ENCODE measurements at places on chromosomes 4 and X. TPM values are rescaled to one million over a fixed set of nuclear protein-coding genes. Genes with fewer than 3 reads are reported as not detected.

DNA sequence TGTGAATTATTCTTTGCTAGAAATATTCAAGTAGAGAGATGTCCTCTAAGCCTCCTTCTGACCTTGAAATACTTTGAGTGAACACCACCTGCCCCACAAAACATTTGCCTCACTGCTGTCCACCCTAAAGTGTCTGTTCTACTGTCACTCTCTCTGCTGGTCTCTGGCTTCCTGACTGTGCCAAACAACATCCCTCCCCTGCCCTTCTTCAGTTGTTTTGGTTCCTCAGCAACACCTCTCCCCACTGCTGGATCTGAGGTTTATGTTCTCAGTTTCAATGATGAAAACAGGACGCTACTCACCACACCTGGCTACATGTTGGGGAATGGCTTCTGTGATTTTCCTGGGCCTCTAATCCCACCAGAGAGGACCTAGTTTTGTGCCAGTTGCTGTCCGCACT, 456.9 kb downstream of the BCOR start:
- H3K27me3 ChIP-seq: peaks cover 27% of the 10 kb centered on the region
- H3K4me3 ChIP-seq: no peak overlapping the region
- DNase-seq: no peak

GRCh38 chr4:17033025-17033767, 134.8 kb upstream of the LDB2 start:
- no peak overlapping the region for H3K4me3 ChIP-seq
- no peak overlapping the region for H3K27ac ChIP-seq
- no peaks in the 10 kb centered on the region for H3K36me3 ChIP-seq
- H3K4me1 ChIP-seq: peaks cover 9% of the 10 kb centered on the region
- peaks cover 13% of the 10 kb centered on the region for H3K27me3 ChIP-seq

- no peak overlapping the region for H3K27ac ChIP-seq
- 0 out of 2 replicates have a peak, but pooled peaks cover 3% of the 10 kb centered on the region for H3K27me3 ChIP-seq
- no peaks in the 10 kb centered on the region for H3K4me1 ChIP-seq
- peak overlapping the region; percentile 72 for H3K4me3 ChIP-seq
- peak; percentile 80 for DNase-seq
Measured at GRCh38 chr4:72701987-72702819, 133.2 kb upstream of the ADAMTS3 start.

- peak overlapping the region; percentile 25 for H3K27ac ChIP-seq
- H3K4me3 ChIP-seq: no peak overlapping the region
- no peaks in the 10 kb centered on the region for H3K27me3 ChIP-seq
- peaks cover 26% of the 10 kb centered on the region for H3K4me1 ChIP-seq
- no peak for DNase-seq
Measured at GRCh38 chr4:139740121-139740520, 74.5 kb downstream of the MGST2 start.

DNA sequence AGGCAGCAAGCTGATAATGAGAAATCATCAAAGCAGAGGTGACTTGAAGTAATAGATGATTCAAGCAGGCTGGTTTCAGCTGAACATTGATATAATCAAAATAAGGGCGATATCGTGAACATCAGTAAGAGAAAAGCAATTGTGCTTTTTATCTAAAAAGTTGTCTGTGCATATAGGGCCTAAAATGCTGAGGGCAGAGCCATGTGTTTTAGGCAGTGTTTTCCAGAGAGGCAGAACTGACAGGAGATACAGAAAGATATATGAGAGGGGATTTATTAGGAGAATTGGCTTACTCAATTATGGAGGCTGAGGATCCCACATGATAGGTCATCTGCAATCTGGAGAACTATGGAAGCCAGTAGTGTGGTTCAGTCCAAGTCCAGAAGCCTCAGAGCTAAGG, 136.5 kb upstream of the NPY2R start:
- no peak overlapping the region for H3K27ac ChIP-seq
- H3K4me3 ChIP-seq: no peak overlapping the region
- no peaks in the 10 kb centered on the region for H3K4me1 ChIP-seq
- H3K27me3 ChIP-seq: no peaks in the 10 kb centered on the region

DNA sequence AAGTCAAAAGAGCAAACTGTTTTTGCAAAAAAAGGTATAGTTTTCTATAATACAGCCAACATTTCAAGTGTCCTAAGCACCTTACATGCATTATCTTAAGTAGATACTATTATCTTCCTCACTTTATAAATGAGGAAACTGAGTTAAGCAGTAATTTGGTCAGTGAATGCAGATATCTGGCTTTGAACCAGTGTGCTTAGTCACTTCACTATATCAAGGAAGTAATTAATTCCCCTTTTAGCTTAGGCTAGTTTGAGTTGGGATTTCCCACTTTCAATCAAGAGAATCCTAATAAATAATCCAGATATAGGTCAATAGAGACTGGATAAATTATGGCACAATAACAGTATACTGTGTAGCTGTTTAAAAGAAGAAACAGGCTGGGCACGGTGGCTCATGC, 14.8 kb downstream of the SPINK2 start:
- no peak for DNase-seq
- no peak overlapping the region for H3K27ac ChIP-seq
- no peaks in the 10 kb centered on the region for H3K27me3 ChIP-seq
- H3K36me3 ChIP-seq: no peaks in the 10 kb centered on the region
- H3K4me3 ChIP-seq: no peak overlapping the region
- no peaks in the 10 kb centered on the region for H3K4me1 ChIP-seq

DNA sequence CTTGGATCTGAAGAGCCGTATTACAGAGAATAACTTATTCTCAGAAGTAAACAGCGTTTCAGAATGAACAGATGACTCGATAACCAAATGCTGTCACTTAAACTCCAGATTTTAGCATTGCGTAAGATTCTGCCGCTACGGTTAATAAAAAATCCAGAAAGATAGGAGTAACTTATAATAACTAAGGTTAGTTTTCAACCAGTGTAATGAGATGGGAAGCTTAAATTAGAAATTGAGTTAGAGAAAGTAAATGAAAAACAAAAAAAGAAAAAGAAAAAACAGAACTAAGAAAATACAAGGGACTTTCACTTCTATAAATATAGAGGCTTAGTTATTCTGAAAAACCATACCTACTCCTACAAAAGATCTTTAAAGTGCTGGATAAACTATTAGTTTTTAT, 13.1 kb upstream of the PARM1 start:
- no peak overlapping the region for H3K27ac ChIP-seq
- H3K27me3 ChIP-seq: no peaks in the 10 kb centered on the region
- no peaks in the 10 kb centered on the region for H3K36me3 ChIP-seq
- no peak overlapping the region for H3K4me3 ChIP-seq

GRCh38 chrX:68710870-68711576, 63.6 kb downstream of the STARD8 start:
- H3K4me1 ChIP-seq: no peaks in the 10 kb centered on the region
- DNase-seq: peak; percentile 65
- H3K36me3 ChIP-seq: no peaks in the 10 kb centered on the region
- no peak overlapping the region for H3K27ac ChIP-seq
- no peak overlapping the region for H3K4me3 ChIP-seq

GRCh38 chrX:34654696-34655490, 2.2 kb downstream of the TMEM47 start:
- peaks cover 3% of the 10 kb centered on the region for H3K4me1 ChIP-seq
- H3K4me3 ChIP-seq: peak overlapping the region; percentile 68
- H3K27me3 ChIP-seq: no peaks in the 10 kb centered on the region
- no peaks in the 10 kb centered on the region for H3K36me3 ChIP-seq
- DNase-seq: no peak
- H3K27ac ChIP-seq: no peak overlapping the region

Gene RHOXF2B
- not detected for total RNA-seq

Gene SMARCA1
- 34.8 TPM for total RNA-seq

Gene C4orf36
- total RNA-seq: 2.0 TPM

All from PC-3 (cell line).